SK-N-SH treated with all-trans-retinoic acid at 6 μM for 48 hours (cell line): ENCODE measurements at places on chromosomes 7 and 10.

GRCh38 chr7:48035967-48036478 lies 680 bp downstream of the C7orf57 start:
- ATAC-seq: peak; percentile 50

GRCh38 chr10:128242641-128243040 lies 116.4 kb upstream of the MKI67 start:
- ATAC-seq: no peak

DNA sequence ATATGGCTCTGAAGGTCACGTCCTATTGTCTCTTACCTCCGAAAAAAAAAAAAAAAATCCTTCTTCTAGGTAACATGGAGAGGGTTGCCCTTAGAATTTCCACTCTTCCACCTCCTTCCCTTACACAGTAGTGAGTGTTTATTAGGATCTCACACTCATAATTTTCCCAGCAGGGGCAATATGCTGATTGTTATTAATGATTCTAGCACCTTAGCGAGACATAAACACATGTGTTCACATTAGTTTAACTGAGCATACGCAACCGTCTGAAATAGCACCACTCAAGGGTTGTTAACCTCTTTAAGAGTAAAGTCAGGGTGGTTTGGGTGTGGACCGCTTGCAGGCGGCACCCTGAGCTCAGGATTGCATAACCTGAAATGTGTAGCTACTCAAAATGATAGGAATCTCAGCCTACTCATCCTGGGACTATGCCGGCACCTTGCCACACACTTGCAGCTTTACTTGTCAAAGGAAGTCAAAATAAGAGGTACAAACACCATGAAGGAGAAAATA lies 52.2 kb downstream of the CPEB3 start:
- no peak for ATAC-seq

- no peak for ATAC-seq
Measured at GRCh38 chr10:86178401-86179152, 188.0 kb downstream of the GRID1 start.

- ATAC-seq: no peak
Measured at GRCh38 chr7:12158334-12159060, 52.6 kb upstream of the TMEM106B start.

DNA sequence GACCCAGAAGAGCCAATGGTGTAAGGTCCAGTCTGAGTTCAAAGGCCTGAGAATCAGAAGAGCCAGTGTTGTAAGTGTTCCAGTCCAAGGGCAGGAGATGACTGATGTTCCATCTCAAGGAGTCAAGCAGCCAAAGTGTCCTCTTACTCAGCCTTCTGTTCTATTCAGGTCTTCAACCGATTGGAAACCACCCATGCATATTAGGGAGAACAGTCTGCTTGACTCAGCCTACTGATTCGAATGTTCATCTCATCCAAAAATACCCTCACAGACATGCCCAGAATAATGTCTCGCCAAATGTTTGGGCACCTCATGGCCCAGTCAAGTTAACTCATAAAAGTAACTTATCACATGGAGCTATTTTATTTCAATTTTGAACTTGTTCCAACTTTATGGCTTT lies 2.9 kb upstream of the WDFY4 start:
- no peak for ATAC-seq

DNA sequence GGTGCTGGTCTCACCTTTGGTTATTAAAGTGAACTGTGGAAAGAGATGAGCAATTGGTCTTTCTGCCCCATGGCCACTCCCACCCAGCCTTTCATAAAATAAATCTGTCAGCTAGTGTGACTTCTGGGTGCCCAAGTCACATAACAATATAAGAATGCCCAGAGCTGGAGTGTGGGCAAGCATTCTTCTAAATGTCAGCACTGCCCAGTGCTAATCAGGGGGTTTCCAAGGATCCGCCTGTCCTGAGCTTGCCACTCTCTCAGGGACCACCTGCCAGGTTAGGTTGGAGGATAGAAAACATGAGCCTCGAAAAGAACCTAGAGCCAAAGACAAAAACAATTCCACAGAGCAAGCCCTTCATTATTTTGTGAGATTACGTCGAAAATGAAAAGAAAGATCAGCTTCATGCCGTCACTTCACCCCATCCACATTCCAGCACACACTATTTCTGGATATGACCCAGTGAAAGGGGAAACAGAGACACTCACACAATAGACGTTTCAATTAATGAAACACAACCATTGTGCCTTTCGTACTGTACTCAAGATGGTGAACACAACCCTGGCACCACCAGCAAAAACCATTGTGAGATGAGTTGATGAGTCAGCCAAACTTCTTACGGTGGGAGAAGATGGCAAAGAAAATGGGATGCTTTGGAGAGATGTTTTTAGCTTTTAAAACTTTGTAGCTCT lies 30.8 kb downstream of the SCRN1 start:
- ATAC-seq: no peak

GRCh38 chr7:44056681-44057080 lies 8.7 kb downstream of the PGAM2 start:
- no peak for ATAC-seq

GRCh38 chr10:118034791-118035261 lies 11.9 kb downstream of the RAB11FIP2 start:
- ATAC-seq: no peak

DNA sequence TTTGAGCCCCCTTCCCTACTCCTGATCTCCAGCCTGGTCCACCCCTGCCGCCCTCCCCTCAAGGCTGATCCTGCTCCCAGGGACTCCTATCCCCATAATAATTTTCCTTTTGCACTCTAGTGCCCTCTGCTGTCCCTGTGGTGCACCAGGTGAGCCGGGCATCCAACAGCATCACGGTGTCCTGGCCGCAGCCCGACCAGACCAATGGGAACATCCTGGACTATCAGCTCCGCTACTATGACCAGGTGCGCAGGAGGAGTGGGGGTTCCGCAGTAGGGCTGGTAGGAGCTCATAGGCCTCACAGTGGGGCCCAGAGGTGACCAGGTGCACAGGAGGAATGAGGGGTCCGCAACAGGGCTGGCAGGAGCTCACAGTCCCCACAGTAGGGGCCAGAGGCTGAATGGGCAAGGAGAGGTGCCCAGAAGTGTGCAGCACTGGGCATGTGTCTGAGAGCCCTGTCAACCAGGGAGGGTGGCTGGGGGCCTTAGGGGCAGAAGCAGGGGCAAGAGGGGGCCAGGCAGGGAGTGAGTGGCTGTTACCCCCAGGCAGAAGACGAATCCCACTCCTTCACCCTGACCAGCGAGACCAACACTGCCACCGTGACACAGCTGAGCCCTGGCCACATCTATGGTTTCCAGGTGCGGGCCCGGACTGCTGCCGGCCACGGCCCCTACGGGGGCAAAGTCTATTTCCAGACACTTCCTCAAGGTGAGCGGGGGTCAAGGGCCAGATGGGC lies 11.7 kb downstream of the EPHB6 start:
- ATAC-seq: peak; percentile 89

- ATAC-seq: no peak
Measured at GRCh38 chr7:4170997-4171786, 510.9 kb upstream of the FOXK1 start.

- ATAC-seq: peak; percentile 64
Measured at GRCh38 chr7:116588641-116589594, 64.1 kb downstream of the CAV1 start.

DNA sequence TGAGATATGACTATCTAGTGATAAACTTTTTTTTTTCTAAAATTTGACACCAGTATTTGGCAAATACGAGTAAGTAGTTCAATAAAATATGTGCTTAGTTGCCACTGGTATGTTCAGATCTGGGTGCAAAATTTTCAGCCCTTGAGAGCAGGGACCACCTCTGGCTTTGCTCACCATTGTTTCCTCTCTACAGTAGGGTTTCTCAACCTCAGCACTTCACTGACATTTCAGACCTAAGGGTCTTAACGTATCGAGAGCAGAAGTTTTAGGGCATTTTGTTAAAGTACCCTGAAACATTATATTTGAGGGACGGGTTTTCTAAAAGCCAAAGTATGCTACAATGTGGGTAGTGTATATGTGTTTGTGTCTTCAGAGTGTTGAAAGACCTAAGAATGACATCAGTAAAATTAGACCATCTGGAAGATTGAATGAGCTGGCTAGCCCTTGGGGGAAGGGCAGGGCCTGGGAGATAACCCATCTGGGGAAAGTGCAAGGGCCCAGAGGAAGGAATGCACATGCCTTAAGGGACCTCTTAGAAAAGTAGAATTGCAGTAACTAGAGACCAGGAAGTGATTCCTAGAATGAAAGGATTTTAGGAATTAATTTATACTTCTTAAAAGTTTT lies 11.8 kb downstream of the BZW2 start:
- ATAC-seq: peak; percentile 75

DNA sequence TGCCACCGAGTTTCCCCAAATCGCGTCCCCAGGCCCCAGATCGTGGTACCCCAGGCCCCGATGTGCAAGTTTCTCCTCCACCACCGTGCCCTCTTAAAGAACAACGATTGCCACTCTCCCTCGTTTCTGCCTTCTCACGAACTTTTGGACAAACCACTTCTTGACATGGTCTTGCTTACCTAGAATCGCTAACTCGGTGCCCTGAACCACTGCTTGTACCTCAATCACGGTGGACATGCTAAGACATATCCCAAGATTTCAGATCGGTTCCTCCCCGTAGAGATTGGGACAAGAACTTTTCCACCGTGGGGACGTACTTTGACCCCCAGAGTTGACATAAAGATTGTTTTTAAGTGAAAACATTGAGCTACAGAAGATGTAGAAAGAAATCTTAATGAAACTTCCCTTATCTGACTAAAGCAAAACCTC lies 477 bp upstream of the ZC3HAV1 start:
- ATAC-seq: no peak

DNA sequence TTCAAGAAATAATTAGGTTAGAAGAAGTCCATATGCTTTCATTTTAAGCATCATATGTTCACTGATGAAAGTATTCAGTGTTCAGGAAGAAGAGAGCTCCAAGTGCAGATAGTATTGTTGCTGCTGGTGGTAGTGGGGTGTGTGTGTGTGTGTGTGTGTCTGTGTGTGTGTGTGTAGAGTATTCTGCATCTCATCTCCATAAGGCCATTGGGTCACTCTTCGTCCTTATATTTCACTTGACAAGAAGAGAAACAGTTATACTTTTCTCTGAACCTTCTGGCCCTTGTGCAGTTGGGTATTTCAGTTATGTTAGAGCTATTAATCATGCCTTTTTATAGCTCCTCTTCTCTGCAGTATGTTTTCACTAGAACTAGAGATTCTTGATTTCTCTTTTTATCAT lies 26.2 kb downstream of the ADAM22 start:
- peak; percentile 54; the same call in 2 of the 3 replicates for ATAC-seq

DNA sequence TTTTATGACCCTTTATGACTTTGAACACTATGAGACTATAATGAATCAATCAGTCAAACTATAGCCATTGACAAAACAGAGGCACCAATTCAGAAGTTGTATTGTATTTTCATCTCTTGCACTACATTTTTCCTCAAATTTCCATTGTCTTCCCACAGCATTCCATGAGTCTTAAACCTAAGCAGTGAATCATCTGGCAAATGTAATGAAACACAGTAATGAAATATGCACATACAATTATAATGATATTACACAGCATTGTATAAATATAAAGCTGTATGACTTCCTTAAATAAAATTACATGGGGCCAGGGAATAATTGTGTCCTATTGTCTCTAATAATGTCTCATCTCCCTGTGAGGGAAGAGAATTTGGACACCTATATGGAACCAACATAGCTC lies 45.0 kb downstream of the VWDE start:
- no peak for ATAC-seq

DNA sequence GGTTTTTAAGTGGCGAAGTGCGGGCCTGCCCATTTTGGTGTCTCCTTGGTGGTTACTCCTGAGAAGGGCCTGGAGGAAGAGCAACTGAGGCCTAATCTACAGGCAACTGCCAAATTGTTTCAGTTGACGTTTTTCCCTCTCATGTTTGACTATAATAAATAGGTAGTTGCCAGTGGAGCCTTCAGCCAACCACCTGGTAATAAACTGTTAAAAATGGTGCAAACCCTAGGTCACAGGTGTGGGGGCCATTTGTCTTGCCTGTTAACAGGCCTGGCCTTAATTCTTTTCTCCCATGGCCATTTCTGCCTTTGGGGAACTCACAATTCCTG lies 3.7 kb downstream of the IKZF1 start:
- ATAC-seq: no peak

GRCh38 chr7:7923818-7924217 lies 44.8 kb upstream of the GLCCI1 start:
- no peak for ATAC-seq

DNA sequence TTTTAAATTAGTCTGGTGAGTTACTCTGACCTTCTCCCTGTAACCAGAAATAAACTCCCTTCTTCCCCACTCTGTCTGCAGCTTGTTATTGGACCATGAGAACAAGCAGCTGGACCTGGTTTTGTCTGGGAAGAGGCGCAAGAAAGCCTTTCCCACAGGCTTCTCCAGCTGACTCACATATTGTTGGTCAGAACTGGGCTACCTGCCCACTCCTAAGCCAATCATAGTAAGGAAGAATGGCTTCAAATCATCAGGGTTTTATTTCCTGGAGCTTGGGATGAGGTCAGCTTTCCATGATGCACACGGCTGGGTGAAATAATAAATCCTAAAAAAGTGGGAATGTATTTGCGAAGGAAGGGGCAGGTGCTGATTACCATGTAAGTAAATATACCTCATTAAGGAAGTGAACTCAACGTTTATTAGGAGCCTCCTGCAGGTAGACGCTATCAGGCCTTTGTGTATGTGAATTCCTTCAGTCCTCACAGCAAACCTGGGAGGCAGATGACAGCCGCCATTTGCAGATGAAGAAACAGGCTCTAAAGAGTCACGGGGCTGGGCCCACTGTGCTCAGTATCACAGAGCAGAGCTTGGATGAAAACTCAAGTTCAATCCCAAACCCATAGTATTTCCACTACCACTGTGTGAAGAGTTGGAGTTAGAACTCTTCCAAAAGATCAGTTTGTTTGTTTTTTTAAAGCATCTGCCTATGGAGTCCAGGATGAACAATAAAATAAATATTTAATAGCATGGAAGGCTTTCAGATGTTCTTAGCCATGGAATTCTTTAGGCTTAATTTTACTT lies 32.8 kb downstream of the IL15RA start:
- peak; percentile 88 for ATAC-seq

- peak; percentile 97 for ATAC-seq
Measured at GRCh38 chr7:50721160-50721559, 61.5 kb downstream of the GRB10 start.

DNA sequence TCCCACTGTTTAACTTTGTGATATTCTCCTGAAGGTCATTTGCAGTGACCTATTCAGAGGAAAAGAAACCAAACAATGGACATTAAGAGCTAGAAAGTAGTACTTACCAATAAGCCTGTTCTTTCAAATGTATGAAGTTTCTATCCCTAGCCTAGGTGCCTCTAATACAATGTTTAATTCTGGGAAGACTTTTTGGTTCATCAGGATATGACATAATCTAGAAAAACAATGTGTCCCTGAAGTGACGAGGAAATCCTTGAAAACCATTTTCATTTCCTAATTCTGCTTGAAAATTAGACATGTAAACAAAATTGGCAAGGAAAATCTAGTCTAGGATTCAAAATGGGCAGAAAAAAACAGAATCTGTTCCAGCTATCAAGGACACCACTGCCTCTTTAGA lies 36.1 kb downstream of the ARHGAP19 start:
- ATAC-seq: no peak

- no peak for ATAC-seq
Measured at GRCh38 chr10:85920311-85920710, 446.3 kb downstream of the GRID1 start.

GRCh38 chr7:82419200-82419599 lies 24.4 kb downstream of the CACNA2D1 start:
- ATAC-seq: peak; percentile 35; the same call in 1 of the 3 replicates
